ENCODE measurements at places on chromosomes 16 and 17.
A peak's percentile ranks its signal among the peaks of the same experiment; 100 is the strongest.

DNA sequence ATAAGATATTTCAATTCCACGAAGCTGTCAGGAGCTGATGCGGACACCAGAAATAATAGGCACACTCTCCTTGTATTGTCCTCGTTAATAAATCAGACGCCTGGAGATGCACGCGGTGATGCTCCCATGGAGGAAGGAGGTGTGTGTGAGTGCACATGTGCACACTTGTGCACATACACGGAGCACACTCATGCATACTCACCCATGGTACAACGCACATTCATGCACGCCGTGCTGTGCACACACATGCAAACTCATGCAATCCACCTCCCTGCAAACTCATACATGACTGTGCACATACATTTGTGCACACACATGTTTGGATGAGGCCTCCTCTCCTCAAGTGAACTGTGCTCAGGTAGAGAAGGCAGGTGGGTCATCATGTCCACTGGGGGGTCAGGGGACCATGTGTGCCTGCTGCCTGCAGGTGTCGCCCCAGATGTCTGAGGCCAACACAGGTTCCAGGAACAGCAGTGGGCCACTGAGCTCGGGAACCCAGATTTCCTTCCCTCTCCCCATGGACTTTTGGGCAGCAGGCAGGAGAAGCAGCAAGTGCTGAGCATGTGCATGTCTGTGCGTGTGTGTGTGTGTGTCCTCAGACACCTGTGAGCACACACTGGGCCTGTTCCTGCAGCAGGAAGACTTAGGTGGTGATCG lies 165.3 kb downstream of the SDK2 start:
- no peak for DNase-seq

GRCh38 chr16:47278306-47278970 lies 134.7 kb upstream of the NETO2 start:
- DNase-seq, result no peak

DNA sequence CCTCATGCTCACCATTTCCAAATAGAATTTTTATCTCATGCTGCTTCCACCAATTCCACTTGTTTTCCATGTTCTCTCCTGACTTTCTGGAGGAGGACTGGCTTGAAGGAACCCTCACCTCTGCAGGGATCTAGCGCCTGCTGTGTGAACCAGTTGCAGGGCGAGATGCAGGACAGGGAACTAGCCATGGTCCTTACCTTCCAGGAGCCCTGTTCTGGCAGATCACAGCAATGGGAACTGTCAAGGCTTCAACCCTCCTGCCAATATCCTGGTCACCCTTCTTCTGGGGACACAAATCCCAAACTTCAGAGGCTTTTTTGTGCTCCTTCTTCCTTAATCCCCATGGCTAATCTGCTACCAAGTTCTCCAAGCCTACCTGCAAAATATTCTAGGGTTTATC lies 60.4 kb upstream of the MMP2 start:
- DNase-seq, result peak; percentile 9

GRCh38 chr16:69937465-69937951 lies 13.6 kb upstream of the CLEC18A start:
- DNase-seq, result no peak

DNA sequence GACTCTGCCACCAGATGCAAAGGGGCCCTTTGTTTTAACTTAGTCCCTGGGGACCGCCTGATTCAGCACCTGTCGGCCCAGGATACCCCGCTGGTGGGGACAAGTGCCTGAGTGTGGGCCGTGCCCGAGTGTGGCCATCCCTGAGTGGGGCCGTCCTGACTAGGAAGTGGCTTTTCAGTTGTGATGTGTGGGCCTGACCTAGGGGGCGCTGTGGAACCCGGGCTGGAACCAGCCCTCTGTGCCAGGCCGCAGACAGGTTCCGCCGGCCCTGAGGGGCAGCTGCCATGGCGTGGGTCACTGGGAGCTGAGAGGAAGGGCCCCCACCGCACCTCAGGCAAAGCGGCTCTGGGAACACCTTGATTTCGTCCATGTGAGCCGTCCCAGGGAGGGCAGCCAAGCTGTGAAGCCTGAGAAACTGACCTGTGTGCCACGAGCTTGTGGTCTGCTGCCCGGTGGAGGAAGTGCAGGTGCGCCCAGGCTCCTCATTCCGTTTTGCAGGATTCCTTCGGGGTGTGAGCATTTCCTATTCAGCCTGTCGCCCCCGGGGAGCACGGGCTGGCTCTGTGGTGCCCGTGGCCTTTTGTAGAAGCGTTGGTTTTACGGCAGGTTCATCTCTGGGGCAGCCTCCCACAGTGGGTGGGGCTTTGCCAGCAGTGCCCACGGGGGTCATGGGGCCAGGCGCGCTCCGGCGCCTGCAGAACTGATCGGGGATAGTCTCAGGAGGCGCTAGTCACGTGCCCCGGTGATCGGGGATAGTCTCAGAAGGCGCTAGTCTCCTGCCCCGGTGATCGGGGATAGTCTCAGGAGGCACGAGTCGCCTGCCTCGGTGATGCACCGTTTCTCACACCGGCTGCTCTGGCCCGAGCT lies 5.3 kb downstream of the RPL13 start:
- DNase-seq, result peak; percentile 65
